ENCODE measurements at places on chromosomes 2 and 18.

GRCh38 chr2:163768881-163769695, 33.3 kb upstream of the FIGN start:
- DNase-seq = no peak

DNA sequence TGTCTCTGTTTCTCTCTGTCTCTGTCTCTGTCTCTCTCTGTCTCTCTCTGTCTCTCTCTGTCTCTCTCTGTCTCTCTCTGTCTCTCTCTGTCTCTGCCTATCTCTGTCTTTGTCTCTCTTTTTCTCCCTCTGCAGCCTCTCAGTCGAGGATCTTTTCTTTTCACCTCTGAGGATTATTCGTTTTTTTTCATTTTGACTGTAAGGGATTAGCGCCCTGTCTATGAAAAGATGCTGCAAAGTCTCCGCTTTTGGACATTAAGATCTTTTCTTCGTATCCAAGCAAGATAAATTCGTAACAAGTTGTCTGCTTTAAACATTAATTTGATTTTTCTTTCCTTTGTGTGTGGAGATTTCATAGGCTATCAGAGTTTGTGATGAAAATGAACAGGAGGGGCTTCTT, 191.2 kb upstream of the TPO start:
- DNase-seq = no peak

DNA sequence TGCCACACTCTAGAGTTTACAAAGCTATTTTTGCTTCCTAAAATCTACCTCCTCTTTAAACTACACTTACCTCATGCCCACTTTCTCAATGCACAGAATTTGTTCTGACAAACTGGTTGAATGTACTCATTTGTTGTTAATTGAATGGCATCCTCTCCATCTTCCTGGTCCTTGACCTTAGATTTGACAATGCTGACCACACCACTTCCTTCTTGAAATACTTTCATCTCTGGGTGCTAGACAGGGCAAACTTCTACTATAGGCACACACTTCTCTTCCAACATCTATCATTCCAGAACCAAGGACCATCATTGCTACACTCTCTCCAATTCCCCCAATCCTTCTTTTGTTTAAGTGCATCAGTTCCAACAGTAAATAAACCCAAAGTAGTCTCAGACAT, 22.3 kb downstream of the ARL5A start:
- DNase-seq = no peak

DNA sequence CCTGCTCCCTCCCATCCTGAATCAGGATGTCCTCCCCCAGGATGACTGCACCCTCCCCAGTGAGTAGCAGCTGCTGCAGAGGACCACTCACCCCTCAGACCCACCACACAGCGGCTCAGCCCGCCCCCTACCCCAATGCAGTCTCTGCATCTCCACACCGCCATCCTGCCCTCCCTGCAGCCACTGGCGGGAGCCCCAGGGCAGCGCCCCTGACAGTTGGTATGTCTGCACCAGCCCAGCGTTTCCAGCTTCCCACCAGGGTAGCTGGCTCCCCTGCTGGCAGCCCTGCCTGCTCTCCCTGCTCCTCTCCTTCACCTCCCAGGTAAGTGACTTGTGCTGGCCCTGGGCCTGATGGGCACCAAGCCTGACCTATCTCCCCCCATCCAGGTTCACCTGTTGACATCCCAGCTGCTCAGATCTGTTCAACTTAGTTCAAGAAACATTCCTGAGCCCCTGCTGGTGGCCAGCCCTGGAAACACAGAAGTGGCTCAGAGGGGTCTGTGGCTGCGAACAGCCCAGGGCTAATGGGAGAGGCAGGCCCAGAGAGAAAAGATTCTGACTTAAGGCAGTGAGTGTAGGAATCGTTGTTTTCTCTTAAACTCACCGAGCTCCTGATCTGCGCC, 117.7 kb upstream of the RAB6C start:
- no peak for DNase-seq

GRCh38 chr18:72866901-72867745, 664 bp downstream of the NETO1 start:
- DNase-seq = no peak
